ENCODE measurements at places on chromosomes 4 and X.

DNA sequence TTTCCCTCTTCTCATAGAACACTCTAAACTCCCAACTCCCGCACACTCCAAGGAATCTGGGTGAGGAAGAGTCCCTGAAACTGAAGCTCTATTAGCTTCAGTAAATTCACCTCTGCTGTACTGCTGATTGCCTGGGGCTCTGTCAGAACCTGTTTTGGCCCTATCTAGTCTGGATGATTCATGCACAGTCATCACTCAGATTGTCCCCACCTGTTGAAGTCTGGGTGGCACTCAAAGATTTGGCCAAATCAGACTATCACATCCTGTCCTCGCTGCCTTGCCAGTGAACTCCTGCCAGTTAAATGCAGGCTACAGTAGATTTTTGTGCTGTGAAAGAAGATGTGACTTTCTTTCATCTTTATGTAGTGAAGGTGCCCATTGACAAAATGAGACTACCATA lies 63.5 kb upstream of the EMCN start:
- DNase-seq, result no peak

DNA sequence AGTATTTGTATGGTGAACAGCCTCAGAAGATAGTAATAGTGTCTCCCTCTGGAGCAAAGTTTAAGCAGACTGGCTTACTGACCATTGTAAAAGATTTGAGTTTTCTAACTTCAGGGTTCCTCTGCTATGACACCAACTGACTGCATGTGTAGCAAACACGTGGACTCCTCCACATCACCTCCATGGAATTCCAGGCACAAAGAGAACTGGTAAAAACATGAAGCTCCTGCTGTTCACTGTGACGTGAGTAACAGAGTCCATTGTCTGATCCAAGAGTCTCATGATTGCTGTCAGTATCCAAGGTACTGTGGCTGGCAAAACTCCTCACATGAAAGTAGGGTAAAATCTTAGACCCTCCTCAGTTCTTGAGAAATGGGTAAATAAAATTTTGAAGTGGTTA lies 107.6 kb upstream of the FAM9B start:
- no peak for DNase-seq

DNA sequence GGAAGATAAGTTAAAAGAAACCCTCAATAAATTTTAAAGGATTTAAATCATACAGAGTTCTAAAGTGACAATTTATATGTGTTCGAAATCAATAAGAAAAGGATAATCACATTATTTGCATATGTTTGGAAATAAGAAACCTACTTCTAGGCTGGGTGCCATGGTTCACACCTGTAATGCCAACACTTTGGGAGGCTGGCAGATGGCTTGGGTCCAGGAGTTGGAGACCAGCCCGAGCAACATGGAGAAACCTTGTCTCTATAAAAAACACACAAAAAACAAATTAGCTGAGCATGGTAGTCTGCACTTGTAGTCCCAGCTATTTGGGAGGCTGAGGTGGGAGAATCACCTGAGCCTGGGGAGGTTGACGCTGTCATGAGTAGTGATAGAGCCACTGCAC lies 8.1 kb upstream of the SAP30 start:
- no peak for DNase-seq

GRCh38 chrX:111353793-111354192 lies 58.2 kb downstream of the DCX start:
- no peak for DNase-seq

- no peak for DNase-seq
Observed at GRCh38 chr4:119550857-119551532, 77.6 kb downstream of the PDE5A start.

DNA sequence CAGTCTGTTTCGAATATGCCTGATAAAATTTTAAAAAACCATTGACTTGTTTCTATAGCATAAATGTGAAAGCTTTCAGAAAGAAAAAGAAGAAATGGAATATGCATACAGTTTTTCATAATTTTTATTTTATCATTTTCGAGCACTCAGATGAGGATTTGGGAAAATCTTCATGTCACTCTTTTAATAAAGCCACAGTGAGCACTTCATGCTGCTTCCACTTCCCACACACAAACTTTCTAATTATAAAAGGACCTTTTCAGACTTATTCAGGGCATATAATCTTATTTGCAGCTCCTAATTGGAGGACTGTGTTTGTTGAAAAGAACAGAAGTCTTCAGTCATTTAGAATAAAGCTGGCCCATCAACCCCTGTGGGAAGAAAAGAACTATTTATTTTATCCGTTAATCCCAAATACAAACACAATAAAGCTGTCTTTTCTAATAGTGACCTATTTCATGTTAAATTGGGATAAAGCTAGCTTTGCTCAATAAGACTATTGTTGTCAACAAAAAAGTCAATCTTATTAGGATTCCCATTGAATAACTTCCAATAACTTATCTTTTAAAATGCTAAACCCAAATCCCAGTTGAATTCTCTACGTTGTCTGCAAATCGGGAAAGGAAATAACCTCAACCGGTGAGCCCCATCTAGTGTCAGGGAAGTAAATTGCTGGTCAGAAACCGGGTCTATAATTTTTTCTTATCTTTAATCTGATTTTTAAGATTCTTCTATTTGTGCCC lies 211.5 kb downstream of the PDGFRA start:
- DNase-seq, result peak; percentile 49

GRCh38 chrX:136452614-136453013 lies 35.1 kb upstream of the BRS3 start:
- DNase-seq, result no peak

- DNase-seq, result no peak
Observed at GRCh38 chrX:53072418-53073114, 9.6 kb upstream of the TSPYL2 start.

GRCh38 chr4:82559735-82560120 lies 2.1 kb downstream of the TMEM150C start:
- DNase-seq, result no peak

- no peak for DNase-seq
Observed at GRCh38 chrX:129678614-129679195, 23.9 kb upstream of the APLN start.

- no peak for DNase-seq
Observed at GRCh38 chr4:76787898-76788297, 110.0 kb downstream of the SOWAHB start.

DNA sequence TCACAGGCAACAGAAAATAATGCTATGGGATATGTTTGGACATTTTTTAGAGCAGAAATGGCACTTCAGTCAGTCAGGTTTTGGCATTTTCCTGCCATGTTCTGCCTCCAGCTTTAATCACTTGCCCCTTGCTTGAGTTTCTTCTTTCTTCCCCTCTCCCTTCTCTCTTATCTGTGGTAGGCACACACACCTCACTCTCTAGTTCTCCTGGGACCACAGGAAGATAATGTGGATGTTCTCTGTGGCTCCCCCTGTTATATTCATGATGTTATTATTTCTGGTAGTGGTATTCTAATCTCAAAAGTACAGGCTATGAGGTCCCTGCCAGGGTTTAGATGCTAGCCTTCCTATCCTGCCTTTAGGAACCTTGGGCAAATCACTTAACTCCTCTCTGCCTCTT lies 5.2 kb downstream of the HADH start:
- no peak for DNase-seq

- DNase-seq, result no peak
Observed at GRCh38 chrX:96721354-96721753, 36.7 kb downstream of the DIAPH2 start.

- DNase-seq, result no peak
Observed at GRCh38 chr4:169677150-169677748, 56.9 kb downstream of the CLCN3 start.

GRCh38 chr4:4491396-4491893 lies 50.4 kb downstream of the STX18 start:
- no peak for DNase-seq

GRCh38 chr4:106704253-106704870 lies 331.8 kb downstream of the DKK2 start:
- DNase-seq, result no peak

DNA sequence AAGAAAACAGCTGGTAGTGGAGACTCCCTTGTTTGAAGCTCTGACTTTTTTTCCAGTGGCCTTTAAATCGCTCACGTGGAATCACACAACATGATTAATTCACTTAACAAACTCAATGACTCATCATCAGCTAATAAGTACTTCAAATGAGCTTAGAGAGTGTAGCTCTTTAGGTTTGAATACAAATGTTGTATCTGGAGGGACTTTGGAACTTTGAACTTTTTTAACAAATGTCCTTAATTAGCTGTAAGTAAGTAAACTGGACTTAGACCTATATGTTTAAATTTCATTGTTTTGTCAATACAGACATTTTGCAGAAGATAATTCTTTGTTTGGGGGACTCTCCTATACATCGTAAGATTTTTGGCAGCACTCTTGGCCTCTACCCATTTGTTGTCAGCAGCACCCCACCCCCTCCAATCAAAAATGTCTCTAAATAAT lies 581.1 kb downstream of the SPRY1 start:
- DNase-seq, result no peak

GRCh38 chrX:110563282-110563681 lies 204.6 kb downstream of the RTL9 start:
- DNase-seq, result no peak

GRCh38 chrX:5857232-5857631 lies 371.4 kb downstream of the NLGN4X start:
- DNase-seq, result no peak

DNA sequence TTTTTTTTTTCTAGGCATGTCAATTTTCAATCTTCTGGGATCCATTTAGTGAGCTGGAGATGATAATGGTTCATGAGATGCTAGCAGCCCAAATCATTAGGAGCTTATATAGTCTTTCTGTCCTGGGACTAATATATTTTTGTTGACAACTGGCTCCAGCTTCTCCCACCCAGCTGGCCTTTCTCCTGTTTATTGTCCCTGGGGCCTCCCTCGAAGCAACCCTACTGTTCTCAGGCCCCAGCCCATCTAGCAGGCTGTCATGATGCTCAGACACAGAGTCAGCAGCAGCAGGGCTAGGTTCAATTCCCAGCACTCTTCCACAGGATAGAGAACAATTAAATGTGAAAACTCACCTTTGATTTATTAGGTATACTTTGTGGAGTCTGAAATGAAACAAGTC lies 127.6 kb upstream of the MID1 start:
- no peak for DNase-seq

Data from inflammatory macrophage (primary cell).